Esophagus mucosa (tissue), 1 donor: ENCODE measurements at places on chromosomes 7 and 10.

- ATAC-seq, result no peak
Observed at GRCh38 chr10:77404810-77405209, 232.8 kb downstream of the KCNMA1 start.

GRCh38 chr7:30180718-30181117 lies 45.9 kb downstream of the MTURN start:
- no peak for ATAC-seq

DNA sequence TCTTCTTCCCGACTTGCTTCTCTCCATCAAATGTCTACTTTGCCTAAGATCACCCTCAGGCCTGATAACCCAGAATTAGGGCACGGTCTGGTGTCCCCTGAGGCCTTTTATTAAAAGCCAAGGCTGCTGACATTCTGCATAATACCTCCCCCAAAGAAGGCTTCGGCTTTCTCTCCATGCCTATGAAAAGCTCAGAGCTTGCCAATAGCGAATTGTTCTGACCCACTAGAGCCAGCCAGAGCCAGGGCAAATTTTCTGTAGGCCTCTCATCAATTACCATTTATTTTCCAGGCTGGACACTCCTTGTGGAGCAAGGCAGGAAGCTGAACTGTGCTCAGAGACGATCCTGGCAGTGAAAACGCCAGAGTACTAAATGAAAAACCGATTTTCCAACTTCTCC lies 64.3 kb upstream of the ADRB1 start:
- no peak for ATAC-seq

GRCh38 chr10:6713716-6714115 lies 133.6 kb upstream of the PRKCQ start:
- ATAC-seq, result no peak

- no peak for ATAC-seq
Observed at GRCh38 chr7:157565201-157565626, 228.4 kb downstream of the DNAJB6 start.

GRCh38 chr10:108014145-108014901 lies 849.8 kb upstream of the SORCS1 start:
- no peak for ATAC-seq

- no peak for ATAC-seq
Observed at GRCh38 chr10:96758423-96758822, 38.1 kb upstream of the PIK3AP1 start.
